EL (cell line): ENCODE measurements at places on chromosomes 7 and 10.
A peak's percentile ranks its signal among the peaks of the same experiment; 100 is the strongest.

- DNase-seq, result no peak
Measured at GRCh38 chr10:85608706-85609105, 757.9 kb downstream of the GRID1 start.

DNA sequence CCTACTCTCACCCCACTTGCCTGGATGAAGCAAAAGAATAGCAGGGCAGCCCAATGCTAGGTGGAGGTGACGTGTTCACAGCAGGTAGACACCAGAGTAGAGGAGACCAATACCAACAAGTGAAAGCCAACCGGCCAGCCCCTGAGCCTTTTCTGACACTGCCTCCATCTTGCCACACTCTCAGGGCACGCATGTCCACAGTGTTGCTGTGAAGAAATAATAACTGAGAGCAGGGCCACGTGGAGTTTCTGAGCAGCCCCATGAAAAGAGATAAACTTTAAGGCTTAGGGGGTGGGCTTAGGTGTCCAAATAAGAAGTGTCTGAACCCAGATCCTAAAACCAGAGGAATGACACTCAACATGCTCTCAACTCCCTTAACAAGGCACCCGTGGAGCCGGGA, 9.0 kb upstream of the TMEM273 start:
- DNase-seq, result no peak

DNA sequence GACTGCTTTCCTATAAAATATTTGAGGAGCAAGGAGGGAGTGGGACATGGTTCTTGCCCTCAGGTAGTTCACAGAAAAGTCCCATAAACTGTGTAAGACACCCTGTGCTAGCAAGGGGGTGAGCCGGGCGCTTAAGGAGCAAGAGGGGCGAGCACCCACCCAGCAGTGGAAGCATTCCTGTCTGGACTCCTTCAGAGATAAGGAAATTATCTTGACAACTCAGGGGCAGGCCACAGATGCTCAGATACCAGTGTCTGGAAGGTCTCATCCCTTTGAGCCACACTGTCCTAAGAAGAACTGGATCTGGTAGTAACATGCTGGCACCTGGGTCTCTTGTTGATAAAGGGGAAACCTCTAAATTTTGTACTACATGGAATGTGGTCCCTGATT, 54.1 kb downstream of the DAGLB start:
- DNase-seq, result no peak

GRCh38 chr7:35366167-35367155, 112.6 kb upstream of the TBX20 start:
- peak; percentile 10 for DNase-seq

GRCh38 chr7:4479367-4480039, 202.6 kb upstream of the FOXK1 start:
- DNase-seq, result peak; percentile 4

DNA sequence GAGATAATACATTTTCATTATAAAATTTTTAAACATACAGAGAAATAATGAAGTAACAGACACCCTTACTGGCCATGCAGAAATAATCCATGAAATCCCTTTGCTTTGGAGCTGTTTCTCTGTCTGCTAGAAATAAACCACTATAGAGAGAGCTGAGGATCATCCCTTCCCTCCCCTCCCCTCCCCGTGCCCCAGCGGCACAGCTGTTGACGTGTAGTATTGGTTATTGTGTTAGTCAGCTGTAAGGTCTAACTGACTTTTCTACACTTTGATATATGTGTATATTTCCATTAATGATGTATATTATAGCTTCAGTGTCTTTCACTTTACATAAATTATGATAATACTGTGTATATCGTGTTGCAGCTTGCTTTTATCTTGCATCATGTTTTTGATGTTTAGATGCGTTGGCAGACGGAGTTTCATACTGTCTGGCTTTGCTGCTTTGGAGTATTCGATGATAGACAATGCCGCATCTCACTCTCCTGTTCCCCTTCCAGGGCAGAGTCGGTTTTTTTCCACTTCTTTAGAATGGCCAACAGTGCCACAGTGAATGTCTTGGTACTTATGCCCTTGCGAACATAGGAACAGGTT, 27.4 kb upstream of the GRID1 start:
- DNase-seq, result no peak

GRCh38 chr7:114303301-114303700, 111.3 kb upstream of the FOXP2 start:
- DNase-seq, result no peak
